ENCODE measurements at places on chromosomes 3 and 15.

GRCh38 chr3:10099041-10099440 lies 9.0 kb downstream of the FANCD2OS start:
- DNase-seq: no peak

DNA sequence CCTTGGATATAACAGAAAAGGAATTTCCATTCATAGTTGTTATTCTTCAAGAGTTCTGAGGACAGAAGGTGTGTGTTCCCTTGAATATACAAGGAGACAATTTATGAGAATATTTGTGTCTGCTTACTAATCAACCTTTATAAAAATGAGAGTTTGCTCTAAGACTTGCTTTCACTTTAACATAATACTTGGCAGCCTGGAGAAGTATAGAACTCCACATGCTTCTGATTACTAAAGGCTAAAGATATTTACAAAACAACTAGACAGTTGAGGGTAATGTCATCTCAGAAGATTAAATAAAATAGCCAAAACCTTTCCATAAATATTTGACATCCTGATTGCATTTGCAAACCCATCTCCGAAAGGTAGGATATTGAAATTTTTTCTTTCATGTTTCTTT lies 727.1 kb upstream of the NAALADL2 start:
- DNase-seq: no peak

- DNase-seq: no peak
Measured at GRCh38 chr15:58547628-58548307, 116.0 kb downstream of the LIPC start.

- no peak for DNase-seq
Measured at GRCh38 chr3:126961191-126961790, 21.6 kb upstream of the PLXNA1 start.

- no peak for DNase-seq
Measured at GRCh38 chr3:137796993-137797392, 32.9 kb downstream of the SOX14 start.

DNA sequence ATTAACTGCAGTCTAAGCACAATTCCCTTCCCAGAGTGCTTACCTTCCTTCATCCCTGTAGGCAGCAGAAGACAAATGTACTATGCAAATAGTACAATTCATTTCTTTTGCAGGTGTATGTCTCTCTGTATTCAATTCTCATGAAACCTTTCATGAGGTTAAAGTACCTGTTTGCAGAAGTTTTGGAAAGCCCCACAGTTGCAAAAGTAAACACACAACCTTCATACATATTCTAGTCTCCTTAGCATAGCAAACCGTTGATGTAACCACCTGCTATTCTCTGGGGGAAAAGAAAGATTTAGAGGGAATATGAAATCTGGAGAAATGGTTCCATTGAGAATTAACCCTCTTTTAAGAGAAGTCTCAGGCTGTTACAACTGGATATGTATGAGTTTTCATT lies 200.3 kb upstream of the SUCLG2 start:
- DNase-seq: no peak

GRCh38 chr15:90955624-90956273 lies 1.1 kb downstream of the RCCD1 start:
- no peak for DNase-seq

DNA sequence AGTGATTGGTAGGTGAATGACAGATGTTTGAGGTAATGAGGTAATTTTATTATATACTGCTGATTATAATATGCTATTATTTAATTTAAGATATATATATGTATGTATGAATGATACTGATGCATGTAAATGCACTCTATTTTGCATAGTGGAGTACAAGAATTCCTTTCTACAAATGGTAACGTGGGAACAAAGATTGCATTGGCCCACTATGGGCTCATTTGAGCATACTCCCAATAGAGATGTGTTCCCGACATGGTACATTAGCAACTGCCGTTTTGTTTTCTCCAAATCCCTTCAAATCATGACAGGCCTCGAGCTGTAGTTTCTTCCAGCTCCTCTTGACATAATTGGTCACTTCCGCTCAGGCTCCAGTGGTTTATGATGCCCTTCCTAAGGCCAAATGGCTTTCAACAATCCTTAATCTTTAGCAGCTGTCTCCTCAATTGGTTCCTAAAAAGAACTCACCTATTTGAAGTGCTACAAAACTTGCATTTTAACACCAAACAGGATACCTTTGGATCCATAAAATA lies 266.1 kb downstream of the ADAMTSL3 start:
- DNase-seq: no peak

DNA sequence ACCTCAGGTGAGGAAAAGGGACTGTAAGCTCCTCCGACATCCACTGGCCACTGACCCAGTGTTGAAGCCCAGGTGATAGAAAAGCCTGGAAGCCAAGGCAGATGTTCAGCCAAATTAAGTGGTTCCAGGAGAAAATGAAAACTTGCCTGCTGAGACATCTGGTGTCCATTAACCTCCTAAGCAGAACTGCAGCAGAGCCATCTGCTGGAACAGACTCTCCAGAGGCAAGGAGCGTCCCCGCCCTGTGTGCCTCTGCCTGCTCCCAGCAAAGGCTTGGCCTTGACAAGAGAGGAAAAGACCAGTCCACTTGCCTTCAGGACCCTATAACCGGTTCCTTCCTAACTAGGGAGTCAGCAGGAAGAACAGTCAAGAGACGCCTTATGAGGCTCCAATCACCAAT lies 48.2 kb downstream of the SRGAP3 start:
- DNase-seq: no peak

GRCh38 chr15:50911621-50912020 lies 3.1 kb downstream of the AP4E1 start:
- no peak for DNase-seq

DNA sequence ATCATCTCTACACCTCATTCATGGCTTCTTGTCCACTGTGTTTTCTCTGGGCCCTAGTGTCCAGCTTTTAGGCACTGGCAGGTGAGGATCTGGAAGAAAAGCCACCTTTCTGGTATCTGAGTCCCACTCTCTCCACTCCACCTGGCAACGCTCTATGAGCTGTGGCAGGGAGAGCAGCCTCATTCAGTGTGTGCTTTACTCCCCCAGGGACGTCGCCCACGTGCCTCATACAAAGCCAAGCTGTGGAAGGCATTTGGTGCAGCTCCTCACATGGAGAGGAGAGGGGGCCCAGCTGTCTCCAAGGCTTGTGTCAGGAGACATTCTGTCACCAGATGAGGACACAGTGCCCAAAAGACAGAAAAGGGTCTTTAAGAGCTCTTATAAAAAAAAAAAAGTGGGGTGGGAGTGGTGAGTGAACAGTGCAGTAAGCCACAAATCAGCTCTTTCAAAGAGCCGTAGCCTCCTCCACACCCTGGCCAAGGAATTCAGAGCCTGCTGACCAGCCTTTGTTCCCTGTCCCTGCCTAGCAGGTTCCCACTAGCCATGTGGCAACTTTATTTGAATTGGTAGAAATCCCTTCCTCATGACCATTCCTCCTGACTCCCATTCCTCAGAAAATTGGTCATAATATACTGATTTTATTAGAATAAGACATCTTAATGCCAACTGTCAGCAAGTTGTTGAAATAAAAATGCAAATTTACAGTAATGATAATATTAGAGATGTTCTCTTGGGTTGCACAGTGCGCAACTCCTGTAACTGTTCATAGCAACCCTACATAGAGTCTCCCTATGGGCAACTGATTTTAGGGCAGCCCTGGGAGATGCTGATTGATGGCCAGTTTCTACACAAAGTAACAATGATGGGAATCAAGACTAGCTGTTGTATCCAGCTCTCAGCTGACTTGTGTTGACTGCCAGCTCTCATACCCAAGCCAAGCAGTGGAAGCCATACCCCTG lies 29.5 kb downstream of the GALNT15 start:
- DNase-seq: no peak

DNA sequence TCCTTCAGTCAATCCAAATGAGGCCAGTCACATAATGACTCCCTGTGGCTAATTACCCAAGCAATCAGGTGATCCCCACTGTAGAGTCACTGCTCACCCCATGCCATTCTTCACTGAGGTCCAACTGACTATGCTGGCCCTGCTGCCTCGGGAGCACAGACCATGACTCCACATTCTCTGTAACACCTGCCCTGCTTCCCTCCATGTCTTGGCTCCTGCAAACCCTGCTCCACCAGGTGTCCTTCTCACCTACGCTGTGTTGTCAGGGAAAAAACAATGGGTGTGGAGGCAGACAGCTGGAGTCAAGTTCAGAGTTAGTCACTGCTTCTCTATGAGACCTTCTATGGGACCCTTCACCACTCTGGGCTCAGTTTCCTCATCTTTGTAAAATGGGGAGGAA lies 6.1 kb upstream of the SFMBT1 start:
- DNase-seq: no peak

GRCh38 chr15:60054472-60054871 lies 50.4 kb downstream of the FOXB1 start:
- no peak for DNase-seq

DNA sequence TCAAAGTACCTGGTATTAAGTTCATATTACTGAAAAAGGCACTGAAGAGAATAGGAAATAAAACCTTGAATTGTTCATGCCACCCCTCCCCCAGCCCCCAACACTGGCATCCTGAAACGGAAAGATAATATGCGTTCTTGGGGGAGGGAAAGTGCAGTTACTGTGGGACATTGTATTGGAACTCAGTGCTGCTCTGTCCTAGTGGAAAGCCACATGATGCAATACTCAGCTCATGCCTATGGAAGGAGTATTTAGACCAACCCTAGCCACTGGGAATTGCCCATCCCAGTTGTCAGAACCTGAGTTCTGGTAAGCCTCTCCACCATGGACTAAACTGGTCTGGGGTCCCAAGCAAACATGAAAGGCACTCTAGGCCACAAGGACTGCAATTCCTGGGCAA lies 680.8 kb upstream of the BCHE start:
- DNase-seq: no peak

GRCh38 chr3:79973482-79973881 lies 205.7 kb upstream of the ROBO1 start:
- DNase-seq: no peak

DNA sequence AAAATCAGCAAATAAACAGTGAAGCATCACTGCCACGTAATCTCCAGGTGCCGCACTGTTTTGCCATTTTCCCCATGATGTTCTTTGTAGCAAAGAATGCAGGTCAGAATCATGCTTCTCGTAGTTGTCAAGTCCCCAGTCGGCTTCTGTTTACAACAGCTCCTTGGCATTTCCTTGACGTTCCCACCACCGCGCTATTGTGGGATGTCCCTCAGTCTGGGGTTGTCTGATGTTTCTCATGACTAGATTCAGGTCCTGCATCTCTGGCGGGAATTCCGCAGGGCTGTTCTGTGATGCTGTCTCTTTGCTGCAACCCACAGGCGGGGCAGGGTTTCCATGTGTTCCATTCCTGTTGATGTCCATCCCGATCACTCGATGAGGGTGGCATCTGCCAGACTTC lies 117.9 kb upstream of the SMAD3 start:
- DNase-seq: no peak

DNA sequence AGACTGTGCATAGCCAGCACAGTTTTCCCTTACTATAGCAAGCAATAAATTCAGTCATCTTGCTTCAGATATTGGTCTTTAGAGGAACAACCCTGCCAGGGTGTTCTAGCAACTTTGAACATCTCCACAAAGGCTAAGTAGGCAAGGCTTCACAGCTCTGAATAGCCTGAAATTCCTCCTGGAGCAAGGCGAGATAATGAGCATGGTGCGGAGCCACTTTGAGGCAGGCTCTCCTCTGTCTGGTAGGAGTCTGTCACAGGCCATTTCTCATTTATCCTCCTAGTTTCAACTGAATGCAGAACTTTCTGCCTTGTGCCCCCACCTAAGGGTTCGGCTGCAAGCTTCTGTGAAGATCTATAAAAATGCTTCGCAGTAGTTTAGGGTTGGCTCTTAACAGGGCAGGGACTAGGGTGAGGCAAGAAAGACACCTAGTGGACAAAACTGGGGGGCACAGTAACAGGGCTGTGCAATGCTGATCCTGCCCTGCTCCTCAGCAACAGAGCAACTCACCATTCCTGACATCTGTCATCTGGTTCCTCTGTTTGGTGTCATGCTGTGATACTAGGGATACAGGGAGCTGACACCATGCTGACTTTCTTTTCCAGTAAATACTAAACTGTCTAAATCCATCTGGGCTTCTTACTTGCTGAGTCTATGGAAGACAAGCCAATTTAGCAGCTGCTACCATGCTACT lies 16.6 kb upstream of the EHHADH start:
- no peak for DNase-seq

DNA sequence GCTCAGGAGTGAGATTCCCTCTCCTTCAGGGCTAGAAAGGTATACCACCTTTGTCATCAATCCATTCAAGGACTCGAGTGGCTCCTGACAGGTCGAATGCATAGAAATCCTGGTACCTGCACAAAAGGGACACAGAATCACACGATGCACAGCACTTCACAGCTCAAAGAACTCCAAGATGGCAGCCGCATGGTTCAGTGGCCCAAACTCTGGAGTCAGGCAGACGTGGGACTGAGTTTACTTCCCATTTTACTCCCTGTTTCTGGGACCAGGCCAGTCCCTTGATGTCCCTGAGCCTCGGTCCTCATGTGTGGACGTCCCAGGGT lies 536 bp downstream of the WDR73 start:
- no peak for DNase-seq

Data from effector memory CD4-positive, alpha-beta T cell (primary cell).